ENCODE measurements at places on chromosomes 6 and 20. TPM values are rescaled to one million over a fixed set of nuclear protein-coding genes. Genes with fewer than 3 reads are reported as not detected.

Gene XPO5
- polyA plus RNA-seq, result 35.9 TPM

Gene RNF39
- 1.4 TPM for polyA plus RNA-seq

Gene POPDC3
- polyA plus RNA-seq, result 94.8 TPM

Gene PRSS35
- polyA plus RNA-seq, result 36.4 TPM

Gene LINC00237
- polyA plus RNA-seq, result 0.50 TPM

Gene EEF1A2
- polyA plus RNA-seq, result 855 TPM

DNA sequence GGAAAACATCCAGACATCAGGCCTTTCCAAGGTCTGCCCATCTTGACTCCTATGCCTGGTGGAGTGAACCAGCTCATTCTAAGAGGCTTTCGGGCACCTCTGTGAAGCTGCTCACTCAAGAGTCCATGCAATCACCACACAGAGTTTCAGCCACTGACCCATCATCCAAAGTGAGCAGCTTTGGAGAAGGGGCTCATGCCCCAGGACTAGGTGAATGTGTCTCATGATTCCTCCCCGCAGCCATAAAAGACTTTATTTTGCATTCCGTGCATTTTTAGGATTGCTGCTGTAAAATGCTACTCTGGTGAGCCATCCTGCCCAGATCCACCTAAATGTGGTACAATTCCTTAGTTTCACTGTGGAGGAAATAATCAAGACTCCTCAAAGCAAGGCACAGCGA is 44.5 kb upstream of the EZR start:
- DNase-seq, result no peak

DNA sequence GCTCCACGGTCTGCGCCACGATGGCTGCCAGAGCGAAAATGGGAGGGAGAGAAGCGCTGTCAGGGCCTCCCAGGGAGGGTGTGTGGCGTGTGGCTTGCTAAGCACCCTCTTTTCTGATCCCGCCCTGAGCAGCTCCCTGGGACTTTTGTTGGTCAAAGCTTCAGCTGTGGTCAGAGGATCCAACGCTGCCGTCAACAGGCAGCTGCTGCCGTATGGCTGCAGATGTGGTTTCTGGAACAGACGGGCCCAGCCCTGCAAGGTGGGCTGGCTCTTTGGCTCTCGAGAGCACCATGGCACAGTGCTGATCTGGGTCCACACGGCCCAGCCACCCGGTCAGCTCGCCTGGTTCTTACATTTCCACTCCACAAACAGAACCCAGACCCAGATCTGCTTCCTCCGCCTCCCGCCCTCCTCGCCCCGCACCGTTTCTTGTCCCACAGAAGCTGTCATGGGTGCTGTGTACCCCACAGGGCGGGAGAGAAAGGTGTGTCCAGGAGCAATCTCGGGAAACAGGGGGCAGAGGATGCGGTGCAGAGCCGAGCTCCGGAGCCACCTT is 86.0 kb upstream of the BHLHE23 start:
- no peak for DNase-seq

- DNase-seq, result no peak
These were observed 70.6 kb upstream of the E2F3 start for GRCh38 chr6:20331042-20331441.

- no peak for DNase-seq
These were observed 75.9 kb upstream of the SYNJ2 start for GRCh38 chr6:157905590-157906342.

DNA sequence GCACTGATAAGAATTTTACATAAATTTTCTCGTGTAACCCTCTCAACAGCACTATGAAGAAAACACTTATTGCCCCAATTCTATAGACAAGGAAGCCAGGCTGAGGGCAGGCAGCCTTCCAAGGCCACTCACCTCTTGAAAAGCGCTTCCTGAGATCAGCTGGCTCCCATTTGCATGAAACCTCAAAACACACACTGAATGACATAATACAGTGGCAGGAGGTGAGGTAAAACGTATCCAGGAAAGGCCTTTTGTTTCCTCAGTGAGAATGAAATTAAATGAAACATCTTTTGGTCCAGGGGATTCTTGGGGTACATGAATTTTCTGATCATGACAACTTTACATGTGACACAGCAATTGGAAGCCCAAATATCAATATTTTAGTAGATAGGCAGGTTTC is 112.5 kb downstream of the WDR27 start:
- no peak for DNase-seq

DNA sequence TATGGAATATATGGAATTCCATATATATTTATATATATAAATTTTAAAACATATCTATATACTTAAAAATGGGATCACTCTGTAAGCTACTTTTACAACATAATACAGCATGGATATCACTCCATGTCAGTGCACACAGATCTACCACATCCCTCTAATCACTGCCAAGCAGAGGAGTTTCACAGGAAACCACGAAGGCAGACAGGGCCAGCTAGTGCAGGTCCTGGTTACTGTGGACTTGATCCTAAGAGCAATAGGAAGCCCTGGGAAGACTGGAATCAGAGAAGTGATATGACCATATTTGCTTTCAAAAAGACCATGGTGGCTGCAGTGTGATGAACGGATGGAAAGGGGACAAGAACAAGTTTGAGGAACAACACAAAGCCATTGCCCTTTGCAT is 40.0 kb upstream of the NRN1 start:
- no peak for DNase-seq

GRCh38 chr6:134589512-134589911 is 271.6 kb upstream of the SGK1 start:
- DNase-seq, result no peak

DNA sequence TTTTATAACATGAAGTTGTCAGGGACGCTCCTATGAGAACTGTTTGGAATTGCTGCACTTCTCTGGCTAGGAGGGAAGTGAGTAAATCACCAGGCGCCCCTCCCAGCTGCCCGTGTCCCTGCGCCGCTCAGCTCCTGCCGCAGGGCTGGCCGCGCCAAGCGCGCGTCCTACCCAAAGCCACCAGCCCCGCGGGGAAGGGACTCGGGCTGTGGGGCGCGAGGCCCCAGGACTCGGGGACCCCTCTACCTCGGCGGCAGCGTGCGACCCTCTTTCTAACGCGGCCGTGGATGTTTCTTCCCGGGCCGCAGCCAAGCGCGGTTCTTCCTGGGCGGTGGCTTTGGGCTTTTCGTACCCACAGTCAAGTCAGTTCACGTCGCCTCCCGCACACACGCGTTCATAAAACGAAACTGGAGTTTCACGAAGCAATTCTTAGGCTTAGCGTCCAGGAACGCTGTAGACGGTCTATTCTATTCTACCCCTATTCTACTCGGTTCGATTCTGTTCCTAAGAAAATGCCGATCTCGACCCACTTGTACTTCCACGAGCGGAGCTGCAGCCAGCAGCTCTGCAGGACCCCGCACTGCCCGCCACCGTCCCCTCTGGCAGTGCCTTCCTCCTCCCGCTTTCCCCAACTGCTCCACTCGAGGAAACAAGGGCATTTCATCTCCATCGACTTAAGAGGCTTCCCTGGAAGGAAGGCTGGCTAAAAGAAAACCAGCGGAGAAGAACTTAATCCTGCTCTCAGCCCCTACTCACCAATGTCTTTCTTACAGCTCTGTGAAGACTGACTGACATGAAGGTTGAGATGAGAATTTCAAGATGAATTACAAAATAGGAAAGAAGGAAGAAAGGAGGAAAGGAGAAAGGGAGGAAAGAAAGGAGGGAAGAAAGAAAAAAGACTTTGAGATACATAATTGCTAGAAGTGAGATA is 15.4 kb downstream of the FOXC1 start:
- no peak for DNase-seq

DNA sequence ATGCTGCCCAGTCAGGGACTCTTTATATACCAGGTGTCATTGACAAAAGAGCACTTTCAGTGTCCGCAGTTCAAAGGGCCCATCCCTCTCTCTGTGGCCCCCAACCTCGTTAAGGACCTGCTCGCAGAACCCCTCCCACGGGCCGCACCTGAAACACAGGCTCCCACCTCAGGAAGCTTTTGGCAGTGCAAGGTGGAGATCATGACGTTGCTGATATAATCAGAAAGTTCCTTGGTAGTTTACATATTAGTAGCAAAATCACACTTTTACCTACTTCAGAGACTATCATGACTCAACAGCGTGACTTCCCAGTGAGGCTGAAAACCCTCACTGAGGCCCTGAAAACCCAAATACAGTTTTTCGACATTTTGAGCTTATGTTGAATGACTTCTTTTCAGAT is 4.1 kb downstream of the TTLL2 start:
- no peak for DNase-seq

Measured in muscle of back (tissue), 13 donors.